Fibroblast of upper back skin (primary cell): ENCODE measurements at places on chromosomes 5 and 9.
A peak's percentile ranks its signal among the peaks of the same experiment; 100 is the strongest.

DNA sequence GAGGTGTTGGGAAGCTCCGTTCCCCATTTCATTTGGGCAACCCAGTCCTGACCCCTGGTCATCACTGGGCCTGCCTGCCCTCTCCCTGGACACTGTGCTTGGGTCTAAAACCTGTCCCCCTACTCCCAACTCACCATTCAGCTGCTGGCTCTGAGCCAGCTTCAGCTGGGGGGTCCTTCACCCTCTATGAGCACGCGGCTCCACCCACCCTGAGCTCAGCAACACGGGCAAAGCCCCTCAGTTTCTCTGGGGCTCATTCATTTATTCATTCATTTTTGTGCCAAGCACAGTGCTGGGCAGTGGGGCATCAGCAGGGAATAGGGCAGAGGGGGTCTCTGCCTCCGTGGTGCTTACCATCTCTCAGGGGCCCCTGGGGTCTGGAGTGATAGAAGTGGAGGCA, 199.8 kb upstream of the MVB12B start:
- DNase-seq: no peak

GRCh38 chr9:131521203-131521602, 9.9 kb downstream of the UCK1 start:
- no peak for DNase-seq

DNA sequence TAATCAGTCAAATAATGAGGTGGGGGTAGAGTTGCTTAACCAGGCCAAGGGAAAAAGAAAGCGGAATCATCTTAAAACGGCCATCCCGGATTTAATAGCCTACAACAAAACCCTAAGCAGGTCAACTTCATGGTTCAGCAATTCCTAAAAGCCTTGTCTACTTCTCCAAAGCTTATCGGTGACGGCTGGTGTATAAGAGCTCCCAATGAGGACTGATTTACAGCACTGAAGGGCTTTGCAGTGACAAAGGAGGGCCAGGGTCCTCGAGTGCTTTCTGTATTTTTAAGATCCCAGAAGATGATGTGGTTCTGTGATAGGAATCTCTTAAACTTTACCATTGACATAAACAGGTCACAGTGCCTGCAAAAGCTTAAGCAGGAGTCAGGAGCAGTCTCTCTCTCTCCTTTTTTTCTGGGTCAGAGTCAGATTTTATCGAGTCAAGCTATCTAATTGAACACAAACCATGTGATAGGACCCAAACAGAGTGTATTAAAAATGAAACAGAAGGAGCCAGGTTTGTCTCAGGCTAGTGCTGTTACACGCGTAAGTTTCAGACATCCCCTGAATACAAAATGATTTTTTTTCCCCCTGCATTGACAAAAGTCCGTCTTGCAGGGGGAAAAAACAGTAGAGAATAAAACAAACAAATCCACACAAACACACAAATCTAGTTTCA, 663.6 kb upstream of the ZNF608 start:
- no peak for DNase-seq

DNA sequence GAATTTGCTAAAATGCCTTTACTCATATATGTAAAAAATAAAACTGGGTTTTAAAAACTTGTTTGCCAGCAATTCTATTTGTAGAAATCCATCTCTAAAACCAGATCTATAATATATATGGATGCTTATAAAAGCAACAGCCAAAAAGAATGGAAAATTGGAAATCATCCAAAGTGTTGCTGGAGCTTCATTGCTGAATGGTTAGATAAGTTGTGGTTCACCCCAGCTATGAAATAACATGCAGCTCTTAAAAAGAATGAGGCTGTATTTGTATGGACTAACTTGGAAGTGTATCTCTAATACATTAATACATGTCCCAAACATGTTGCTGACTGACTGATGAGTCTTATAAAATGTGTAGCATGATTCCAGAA, 76.2 kb downstream of the STK10 start:
- DNase-seq: peak; percentile 93

- DNase-seq: peak; percentile 52
Measured at GRCh38 chr5:50751064-50751657, 84.7 kb downstream of the PARP8 start.

DNA sequence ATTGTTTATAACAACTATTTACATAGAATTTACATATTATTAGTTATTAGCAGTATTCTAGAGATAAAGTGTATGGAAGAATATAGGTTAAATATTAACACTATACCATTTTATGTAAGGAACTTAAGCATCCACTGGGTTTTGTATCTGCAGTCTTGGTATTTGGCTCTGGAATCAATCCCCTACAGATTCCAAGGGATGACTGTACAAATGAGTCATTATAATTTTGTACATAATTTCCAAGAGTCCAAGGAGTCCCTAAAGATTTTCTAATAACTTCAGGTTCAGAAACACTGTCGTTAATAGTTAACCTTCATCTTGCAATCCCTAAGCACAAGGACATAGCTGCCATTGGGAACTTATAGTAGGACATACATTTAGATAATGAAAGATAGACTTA, 254.8 kb upstream of the PDE4D start:
- peak; percentile 78 for DNase-seq

- DNase-seq: peak; percentile 79
Measured at GRCh38 chr9:96232539-96233241, 69.3 kb downstream of the HSD17B3 start.

GRCh38 chr9:97512966-97513560, 11.6 kb downstream of the TMOD1 start:
- no peak for DNase-seq

- peak; percentile 81 for DNase-seq
Measured at GRCh38 chr9:83355024-83355444, 183.2 kb downstream of the FRMD3 start.

DNA sequence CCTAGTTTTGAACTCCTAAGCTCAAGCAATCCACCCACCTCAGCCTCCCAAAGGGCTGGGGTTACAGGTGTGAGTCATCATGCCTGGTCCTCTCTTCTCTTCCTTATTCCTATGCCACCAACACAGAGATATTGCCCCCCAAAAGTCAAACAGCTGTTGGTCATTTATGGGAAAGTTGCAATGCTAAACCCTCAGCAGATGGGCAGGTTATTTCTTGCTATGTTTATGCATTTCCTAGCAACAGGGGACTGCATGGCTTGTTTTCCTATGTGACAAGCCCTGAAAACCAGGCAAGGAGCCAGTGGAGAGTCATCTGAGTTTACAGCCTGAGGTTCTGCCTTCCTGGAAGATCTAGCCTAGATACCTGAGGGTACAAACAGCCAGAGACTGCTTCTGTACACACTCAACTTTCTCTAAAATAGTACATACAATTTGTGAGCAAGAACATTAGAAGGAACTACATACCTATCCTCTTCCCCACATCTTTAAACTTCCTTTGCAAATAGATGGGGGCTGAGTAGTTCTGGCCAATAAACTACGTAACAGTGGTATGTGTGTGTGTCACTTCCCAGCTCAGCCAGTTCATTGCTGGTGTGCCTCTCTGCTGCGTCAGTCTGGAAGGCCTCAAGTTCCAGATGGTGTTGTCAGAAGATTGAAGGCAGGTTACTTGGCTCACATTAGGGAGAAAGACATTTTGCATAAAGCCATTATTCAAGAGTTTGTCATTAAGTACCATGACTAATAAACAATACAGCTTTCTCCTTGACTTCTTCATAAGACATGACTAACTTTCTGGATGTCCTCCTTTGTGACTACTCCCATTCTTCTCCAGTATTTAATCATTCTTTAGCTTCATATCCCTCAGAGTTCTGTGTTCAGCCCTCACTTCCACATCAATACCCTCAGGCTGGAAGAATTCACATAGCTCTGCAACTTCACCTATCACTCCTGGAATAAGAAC, 65.3 kb downstream of the CSNK1A1 start:
- peak; percentile 100 for DNase-seq

DNA sequence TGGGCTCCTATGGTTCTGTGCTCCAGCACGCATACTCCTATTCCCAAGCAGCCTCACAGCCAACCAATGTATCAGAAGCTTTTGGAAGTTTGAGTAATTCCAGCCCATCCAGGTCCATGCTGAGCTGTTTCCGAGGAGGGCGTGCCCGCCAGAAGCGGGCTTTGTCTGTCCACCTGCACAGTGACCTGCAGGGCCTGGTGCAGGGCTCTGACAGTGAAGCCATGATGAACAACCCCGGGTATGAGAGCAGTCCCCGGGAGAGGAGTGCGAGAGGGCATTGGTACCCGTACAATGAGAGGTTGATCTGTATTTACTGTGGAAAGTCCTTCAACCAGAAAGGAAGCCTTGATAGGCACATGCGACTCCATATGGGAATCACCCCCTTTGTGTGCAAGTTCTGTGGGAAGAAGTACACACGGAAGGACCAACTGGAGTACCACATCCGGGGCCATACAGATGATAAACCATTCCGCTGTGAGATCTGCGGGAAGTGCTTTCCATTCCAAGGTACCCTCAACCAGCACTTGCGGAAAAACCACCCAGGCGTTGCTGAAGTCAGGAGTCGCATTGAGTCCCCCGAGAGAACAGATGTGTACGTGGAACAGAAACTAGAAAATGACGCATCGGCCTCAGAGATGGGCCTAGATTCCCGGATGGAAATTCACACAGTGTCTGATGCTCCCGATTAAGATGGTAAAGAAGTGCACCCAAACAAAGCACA, 19.9 kb downstream of the ZBTB34 start:
- no peak for DNase-seq

DNA sequence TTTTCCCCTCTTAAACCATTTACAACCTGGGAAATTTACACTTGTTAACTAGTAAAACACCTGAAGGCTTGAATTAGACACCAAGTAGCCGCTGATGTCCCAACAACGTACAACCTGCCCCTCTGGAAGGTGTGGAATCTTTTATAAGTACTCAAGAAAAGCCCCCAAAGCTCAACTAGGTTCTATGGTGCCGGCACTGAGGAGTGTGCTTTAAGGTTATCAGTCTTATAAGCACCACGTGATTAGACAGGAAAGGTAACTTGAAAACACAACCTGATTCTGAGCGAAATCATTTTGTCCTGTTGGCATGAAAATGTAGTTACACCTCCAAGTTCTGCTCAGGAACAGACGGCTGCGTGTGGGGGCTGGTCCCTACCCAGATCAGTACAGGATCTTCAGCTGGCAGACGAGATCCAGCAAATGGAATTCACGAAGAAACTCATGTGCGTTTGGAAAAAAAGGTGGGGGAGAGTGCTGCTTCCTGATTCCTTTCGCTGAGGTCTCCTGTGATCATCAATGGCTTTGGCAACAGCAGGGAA, 195.5 kb downstream of the MEF2C start:
- no peak for DNase-seq

- no peak for DNase-seq
Measured at GRCh38 chr5:58776559-58776958, 193.7 kb downstream of the RAB3C start.

DNA sequence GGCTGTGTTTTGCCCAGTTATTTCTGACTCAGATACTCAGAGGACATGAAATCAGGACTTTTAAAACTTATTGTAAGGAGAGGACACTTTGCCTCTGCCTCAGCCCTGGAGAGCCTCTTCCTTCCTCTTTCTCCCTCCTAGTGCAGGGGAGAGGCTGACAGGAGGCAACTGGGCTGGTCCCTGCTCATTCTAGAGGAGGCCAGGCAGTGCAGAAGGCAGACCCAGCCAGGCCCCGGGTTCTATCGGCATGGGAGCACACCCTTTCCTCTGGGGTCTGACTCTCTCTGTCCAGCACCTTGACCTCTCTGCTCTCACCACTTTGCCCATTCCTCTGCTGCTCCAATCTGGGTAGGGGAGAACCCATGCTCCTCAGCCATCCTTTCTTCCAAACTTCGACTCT, 16.0 kb upstream of the SMIM32 start:
- DNase-seq: no peak

DNA sequence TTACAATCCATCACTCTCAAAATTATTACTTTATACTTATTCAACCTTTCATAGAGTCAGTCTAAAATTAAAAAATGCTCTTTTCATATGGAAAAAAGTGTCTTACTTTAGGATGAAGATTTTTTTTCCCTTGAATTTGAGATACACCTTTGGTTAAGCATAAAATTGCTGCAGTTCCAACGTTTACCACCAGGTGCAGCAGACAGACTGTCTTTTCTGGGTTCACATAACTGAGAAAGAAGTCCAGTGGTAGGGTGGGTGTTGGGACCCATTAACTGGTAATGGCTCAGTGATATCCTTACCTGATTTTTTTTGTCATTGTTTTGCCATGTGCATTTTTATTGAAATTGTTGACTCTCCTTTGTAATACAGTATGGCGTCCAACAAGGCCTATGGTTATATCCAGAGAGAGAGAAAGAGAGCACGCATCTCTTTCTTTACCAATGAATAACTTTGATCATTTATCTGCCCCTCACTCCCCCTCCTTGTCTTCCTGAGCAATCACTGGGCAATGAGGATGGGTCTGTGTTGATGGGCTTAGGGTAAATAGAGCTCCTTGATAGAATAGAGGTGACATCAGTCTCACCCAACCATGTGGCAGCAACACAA, 98.4 kb downstream of the FBXL7 start:
- DNase-seq: no peak

DNA sequence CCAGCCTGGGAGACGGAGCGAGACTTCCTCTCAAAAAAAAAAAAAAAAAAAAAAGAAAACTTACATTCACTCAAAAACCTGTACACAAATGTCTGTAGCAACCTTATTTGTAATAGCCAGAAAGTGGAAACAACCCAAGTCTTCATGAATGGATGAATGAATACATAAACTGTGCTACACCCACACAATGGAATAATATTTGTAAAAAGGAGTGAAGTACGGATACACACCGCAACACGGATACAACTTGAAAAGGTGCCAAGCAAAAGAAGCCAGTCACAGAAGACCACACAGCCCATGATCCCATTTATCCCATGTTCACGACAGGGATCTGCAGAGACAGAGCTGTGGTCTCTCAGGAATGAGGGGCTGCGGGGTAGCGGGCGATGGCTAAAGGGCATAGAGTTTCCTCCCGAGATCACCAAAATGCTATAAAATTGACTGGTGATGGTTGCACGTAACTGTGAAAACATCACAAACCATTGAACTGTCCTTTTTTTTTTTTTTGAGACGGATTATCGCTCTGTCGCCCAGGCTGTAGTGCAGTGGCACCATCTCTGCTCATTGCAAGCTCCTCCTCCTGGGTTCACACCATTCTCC, 76.2 kb upstream of the COL5A1 start:
- DNase-seq: no peak

DNA sequence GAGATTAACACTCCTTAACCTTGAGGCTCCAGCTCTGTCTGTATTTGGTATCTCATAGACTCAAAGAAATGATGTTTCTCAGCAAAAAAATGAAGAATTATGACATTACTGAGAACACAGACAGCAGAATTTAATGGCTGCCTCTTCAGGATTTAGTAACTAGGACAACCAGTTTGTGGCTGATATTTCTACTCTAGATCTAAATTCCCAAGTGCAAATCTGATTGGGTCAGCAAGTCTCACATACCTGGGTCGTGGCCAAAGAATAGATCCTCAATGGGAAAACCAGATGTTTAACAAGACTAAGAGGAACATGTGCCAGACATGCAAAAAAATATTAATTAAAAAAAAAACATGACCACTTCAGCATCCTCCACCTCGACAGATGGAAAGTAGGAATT, 608.9 kb downstream of the DTWD2 start:
- DNase-seq: no peak
